ENCODE measurements at places on chromosomes 2 and 18. TPM values are rescaled to one million over a fixed set of nuclear protein-coding genes. Genes with fewer than 3 reads are reported as not detected.

DNA sequence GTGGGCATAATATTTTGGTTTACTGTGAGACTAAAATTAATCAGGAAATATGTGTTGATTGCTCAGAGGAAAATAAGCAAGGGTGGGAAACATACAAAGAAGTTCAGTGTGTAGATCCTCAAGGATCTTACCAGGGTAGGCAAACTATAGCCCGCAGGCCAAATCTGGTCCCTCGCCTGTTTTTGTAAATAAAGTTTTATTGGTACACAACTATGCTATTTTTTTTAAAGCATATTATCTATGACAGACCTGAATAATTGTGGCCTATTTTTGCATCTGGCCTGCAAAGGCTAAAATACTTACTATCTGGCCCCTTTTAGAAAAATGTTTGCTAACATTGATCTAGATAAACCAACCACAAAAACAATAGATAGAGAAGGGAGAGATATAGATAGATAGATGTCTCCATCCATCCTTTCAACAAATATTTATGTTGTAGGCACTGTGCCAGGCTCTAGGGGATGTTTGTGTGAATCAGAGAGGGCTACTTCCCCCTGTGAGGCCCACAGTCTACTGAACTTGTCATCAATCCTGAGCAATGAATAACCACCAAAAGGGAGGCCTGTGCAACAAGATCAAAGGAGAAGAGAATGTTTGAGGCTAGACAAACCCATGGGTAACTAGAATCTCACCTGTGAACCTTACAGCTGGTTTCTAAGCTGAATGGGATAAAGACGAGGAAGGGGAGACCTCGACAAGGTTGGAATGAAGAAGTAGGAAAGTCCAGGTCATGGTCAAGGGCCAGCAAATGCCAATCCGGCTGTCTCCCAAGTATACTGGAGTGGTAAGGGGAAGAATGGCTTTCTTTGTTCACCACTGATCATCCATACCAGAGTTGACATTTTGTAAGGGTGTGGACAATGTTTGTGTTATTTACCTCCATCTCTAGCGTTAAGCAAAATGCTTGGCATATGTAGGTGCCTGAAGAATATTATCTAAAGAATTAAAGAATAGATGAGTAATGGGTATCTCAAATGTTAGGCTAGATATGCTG, 23.6 kb downstream of the ALPK2 start:
- DNase-seq, result no peak

The TUBA3E gene
- polyA plus RNA-seq, result not detected

- no peak for DNase-seq
Observed at GRCh38 chr2:100031604-100032003, 110.8 kb downstream of the AFF3 start.

The SLC38A11 gene
- polyA plus RNA-seq, result 7.2 TPM

DNA sequence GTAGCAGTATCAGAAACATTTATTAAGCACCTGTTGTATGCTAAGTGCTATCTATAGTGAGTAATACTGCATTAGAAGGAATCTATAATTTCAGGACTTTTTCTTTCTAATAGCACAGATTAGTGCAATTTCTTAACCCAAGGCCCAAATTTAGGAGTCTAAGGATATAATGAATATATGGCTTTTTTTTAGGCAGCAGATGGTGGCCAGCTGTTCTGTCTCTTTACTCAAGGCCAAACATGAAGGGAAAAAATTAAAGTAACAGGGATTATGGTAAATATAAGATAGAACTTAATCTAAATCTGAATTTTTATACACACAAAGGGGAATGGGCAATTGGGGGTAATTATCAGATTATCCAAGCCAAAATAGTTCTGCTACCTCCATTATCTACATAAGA, 230.6 kb upstream of the SP5 start:
- no peak for DNase-seq

DNA sequence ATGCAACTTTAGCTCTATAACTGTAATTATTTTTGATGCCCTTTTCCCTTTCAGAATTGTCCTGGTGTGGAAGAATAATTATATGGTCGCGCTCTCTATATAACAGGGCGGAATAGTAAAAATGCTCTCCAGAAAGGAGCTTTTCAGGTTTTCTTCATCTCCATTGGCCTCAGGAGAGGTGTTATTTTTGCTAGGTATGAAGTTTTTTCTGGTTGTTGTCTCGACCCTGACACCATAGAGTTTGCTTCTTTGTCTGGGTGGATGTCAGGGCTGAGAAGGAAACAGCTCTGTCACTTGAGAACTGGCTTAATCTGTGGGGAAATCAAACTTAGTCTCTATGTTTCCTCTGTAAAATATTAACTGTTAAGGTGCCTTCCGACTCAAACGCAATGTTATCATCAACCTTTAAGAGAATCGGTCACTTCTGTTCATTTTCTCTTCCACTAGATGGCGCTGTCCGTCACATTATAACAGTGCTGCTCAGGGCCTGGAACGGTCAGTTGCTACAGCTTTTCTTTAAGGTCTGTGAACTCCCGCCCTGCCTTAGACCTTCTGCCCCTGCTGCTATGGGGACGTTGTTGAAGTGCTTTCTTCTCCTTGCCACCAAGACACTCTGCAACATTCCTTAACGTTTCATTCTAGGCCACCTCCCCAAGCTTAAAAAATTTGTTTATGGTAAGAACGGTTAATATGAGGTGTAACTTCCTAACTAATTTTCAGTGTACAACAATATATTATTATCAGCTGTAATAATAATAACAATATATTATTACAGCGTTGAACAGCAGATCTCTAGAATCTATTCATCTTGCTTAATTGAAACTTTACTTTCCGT, 23.8 kb upstream of the SERPINB12 start:
- DNase-seq, result peak; percentile 83

The CD8B2 gene
- polyA plus RNA-seq, result 0.45 TPM

GRCh38 chr2:77147153-77147552, 375.0 kb downstream of the LRRTM4 start:
- DNase-seq, result no peak

GRCh38 chr18:693466-694187, 18.8 kb downstream of the ENOSF1 start:
- no peak for DNase-seq

The SCYGR7 gene
- polyA plus RNA-seq, result not detected

The FAM237A gene
- not detected for polyA plus RNA-seq

DNA sequence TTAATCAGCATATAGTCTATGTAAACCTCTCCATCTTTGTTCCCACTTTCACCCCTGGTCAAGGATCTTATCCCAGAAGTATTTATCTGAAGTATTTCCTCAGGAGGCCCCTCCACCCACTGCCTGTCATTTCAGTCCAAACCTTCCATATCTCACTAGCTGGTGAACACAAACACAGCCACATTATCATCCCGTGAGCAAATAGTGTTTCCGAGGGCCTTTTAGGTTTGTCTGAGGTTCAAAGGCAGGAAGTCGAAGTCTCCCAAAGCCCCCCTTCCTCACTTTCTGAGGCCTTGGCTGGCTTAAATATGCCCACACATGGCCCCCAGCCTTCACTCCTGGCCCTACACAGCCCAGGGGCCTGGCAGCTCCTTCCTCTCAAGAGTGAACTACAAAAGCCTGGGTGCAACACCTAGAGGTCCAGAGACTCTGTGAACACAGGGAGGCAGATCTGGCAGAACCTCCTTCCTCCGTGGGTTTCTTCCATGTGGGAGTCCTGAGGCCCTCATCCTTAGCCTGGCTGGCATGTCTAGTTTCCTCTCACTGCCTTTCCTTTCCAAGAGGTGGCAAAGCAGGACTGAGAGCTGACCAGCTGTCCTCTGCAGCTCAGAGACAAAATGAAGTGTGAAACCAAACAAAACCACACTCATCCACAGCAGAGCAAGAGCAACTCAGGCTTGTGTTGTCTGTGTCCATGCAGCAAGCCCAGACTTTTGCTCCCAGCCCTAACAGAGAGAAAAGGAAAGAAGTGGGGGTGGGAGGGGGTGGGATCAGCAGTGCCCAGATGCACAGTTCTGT, 264.2 kb downstream of the SS18 start:
- no peak for DNase-seq

DNA sequence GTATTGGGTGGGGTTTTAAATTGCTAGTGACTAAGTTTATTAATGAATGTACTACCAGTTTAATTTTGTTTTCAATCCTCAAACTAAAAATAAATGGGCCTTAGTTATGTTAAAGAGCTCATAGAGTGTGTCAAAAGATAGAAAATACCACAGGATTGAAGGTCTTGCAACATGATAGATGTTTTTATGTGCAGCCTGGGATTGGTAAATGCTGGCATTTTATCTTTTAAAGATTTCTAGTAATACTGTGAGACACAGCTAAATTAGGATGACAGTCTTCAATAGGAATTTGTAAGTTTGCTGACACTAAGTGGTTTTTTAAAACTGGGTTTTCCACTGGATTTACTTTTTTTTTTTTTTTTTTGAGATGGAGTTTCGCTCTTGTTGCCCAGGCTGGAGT, 122.3 kb downstream of the HAUS1 start:
- no peak for DNase-seq

GRCh38 chr2:63993871-63994270, 25.4 kb downstream of the VPS54 start:
- DNase-seq, result no peak

DNA sequence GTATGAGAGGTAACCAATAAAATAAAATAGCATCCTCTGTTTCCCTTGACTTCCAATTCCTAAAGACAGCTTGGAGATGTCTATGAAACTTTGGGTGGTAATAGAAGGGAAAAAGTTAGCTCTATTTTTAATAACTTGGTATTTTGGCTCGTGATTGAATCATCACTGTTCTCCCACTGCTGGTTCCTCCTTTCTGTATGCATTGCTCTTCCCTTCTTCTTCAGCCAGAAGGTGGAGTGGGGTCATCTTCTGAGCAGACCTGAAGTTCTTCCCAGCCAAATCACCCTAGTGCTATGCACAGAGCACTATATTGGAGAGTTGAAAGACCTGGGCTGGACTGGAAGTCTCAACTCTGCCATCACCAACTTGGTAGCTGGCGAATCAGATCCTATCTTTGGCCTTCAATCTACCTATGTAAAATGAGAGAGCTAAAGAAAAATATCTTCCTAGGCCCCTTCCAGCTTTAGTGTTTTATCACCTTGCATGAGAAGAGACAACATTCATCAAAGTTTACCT, 54.1 kb downstream of the CPO start:
- no peak for DNase-seq

The POTEC gene
- not detected for polyA plus RNA-seq

The DCC gene
- 0.30 TPM for polyA plus RNA-seq

The LYG1 gene
- polyA plus RNA-seq, result 5.4 TPM

- no peak for DNase-seq
Observed at GRCh38 chr2:25275575-25275965, 66.2 kb downstream of the DNMT3A start.

Data from small intestine (tissue), 16 donors.